ENCODE measurements at places on chromosomes 3 and 15.
A peak's percentile ranks its signal among the peaks of the same experiment; 100 is the strongest.

DNA sequence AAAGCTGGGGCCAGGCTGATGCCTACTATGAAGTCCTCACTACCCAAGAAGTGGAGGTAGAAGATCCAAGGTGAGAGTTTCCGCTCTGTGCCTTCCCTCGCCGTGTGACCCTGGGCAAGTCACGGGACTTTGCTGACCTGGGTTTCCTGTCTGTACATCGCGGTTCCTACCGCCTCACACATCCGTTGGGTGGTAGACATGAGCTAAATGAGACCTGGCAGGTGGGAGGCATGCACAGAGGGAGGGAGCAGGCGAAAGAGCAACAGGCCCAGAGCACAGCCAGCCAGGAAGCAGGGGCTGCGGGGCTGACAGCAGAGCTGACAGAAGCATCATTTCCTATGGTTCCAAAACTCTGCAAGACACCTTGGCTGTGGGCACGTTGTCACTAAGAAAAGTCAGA is 157.3 kb upstream of the BHLHE40 start:
- no peak for DNase-seq

- peak; percentile 90 for DNase-seq
These were observed at the start of gene SMAD3 for GRCh38 chr15:67065531-67066005. SMAD3 (plus strand) TSS chr15:67065602; CDS start chr15:67066155, 553 bp downstream.

DNA sequence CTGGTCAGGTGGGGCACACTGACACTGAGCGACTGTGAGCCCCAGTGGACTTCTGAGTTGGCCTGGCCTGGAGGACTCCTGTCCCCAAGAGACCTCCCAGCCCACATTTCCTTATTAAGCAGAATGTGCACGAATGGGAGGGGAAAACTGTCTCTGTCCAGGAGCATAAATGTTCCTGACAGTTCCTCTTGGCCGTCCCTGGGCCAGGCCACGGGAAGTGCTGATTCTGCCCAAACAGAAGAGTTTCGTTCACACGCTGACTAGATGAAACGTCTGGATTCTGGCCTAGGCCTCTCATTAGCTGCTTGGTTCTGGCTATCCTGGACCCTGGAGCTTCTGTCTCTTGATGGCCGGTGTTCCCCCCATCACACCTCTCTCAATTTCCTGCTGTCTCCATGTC is 29.5 kb upstream of the APEH start:
- DNase-seq: no peak

- no peak for DNase-seq
These were observed 545.0 kb upstream of the TBL1XR1 start for GRCh38 chr3:177742273-177742672.

- no peak for DNase-seq
These were observed 40.9 kb downstream of the C2CD4A start for GRCh38 chr15:62107571-62108121.

- no peak for DNase-seq
These were observed 32.7 kb upstream of the TM2D3 start for GRCh38 chr15:101684877-101685276.

DNA sequence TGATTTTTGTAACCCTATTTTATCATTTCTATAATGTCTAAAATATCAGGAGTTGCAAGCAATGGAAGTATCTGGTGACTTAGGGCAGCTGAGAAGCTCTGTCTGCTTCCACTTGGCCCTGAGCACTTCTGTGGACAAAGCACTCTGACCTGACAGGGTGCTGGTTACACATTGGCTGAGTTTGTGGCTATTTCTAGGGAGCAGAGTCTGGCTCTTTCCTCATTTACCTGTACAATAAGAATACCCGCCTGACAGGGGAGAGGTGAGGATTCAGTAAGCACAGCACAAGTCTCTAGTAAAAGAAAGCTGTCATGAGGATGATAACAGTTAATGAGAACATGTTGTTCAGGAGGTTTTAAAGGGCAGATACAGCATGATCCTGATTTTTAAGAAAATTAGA is 33.3 kb upstream of the SPESP1 start:
- no peak for DNase-seq
